ENCODE measurements at places on chromosomes 3 and 15.
A peak's percentile ranks its signal among the peaks of the same experiment; 100 is the strongest.

DNA sequence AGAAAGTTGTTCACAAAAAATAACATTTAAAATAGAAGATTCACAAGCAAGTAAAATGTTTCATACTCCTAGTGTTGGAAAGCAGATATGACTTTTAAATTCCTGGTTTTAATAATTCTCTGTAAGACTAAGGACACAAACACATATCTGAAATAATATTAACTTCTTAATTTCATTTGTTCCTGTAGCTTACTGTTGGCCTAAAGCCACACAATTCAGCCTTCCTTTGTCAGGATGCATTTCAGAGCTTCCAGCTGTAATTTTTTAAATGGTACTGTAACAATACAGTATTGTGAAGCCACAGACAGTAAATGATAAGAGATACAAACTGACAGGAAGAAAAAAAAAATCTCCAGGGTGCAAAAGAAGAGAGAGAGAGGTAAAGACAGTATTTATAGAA, 84.2 kb downstream of the TMCC1 start:
- no peaks in the 10 kb centered on the region for H3K36me3 ChIP-seq
- H3K27ac ChIP-seq: no peak overlapping the region
- peaks cover 34% of the 10 kb centered on the region for H3K4me1 ChIP-seq

DNA sequence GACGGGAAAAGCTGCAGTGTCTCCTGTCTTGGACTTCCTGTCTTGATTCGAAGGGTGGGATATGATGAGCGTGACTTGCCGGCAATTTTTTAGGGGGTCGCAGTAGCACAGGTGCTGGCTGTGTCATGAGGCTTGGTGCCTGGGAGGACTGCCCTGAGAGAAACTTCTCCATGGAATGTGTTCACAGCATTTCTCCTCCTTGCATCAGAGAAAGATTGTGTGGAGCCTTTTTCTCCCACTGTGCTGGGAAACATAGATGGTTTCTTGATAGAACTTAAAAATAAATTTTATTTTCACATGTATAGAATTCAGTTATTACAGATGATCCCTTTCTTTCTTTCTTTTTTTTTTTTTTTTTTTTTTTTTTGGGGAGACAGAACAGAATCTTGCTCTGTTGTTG, 121.4 kb downstream of the KLHL25 start:
- H3K4me3 ChIP-seq: no peak overlapping the region
- peaks cover 22% of the 10 kb centered on the region for H3K36me3 ChIP-seq
- no peaks in the 10 kb centered on the region for H3K4me1 ChIP-seq
- H3K27ac ChIP-seq: no peak overlapping the region
- no peaks in the 10 kb centered on the region for H3K27me3 ChIP-seq

DNA sequence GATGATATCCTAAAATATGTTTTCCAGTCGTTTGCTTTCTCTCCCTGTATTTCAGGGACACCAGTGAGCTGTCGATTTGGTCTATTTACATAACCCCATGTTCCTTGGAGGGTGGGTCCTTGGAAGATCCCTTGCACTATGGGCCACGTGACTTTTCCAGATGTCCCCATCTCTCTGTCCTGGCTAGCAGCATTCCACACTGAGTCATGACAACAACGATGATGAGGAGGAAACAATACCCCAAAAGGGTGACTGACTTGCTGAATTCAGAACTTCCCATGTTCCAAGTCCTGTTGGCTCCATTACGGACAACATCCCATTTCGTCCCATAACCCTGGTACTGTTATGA, 134.3 kb downstream of the NSMCE3 start:
- H3K27ac ChIP-seq: no peak overlapping the region
- H3K36me3 ChIP-seq: no peaks in the 10 kb centered on the region
- H3K4me1 ChIP-seq: peaks cover 9% of the 10 kb centered on the region
- no peak overlapping the region for H3K4me3 ChIP-seq
- peaks cover 15% of the 10 kb centered on the region for H3K27me3 ChIP-seq

- no peaks in the 10 kb centered on the region for H3K36me3 ChIP-seq
- no peak overlapping the region for H3K27ac ChIP-seq
- no peaks in the 10 kb centered on the region for H3K27me3 ChIP-seq
- H3K4me3 ChIP-seq: no peak overlapping the region
Observed at GRCh38 chr3:169389925-169390253, 273.6 kb downstream of the MECOM start.

DNA sequence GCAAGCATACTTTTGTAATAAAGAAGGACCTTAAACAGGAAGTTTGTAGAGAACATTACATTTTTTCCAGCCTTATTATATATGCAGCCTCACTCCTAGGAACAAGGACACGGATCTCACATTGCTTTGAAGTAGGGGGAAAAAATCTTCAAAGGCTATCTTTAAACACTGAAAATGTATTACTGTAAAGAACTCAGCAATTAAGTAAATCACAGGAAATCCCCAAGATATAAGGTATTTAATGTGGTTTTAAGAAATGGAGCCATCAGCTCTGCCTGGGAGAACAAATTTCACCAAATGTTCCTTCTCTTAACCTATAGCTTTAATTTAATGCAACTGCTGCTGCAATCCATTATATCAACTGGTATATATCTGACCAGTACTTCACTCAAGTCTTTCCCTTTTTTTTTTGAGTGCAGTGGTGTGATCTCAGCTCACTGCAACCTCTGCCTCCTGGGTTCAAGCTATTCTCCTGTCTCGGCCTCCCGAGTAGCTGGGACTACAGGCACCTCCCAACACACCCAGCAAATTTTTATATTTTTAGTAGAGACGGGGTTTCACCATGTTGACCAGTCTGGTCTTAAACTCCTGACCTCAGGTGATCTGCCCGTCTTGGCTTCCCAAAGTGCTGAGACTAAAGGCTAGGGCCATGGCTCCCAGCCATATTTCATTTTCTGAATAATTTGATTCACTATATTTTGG, 2.8 kb downstream of the BTLA start:
- H3K36me3 ChIP-seq: peaks cover 59% of the 10 kb centered on the region
- peaks cover 53% of the 10 kb centered on the region for H3K4me1 ChIP-seq
- peak overlapping the region; percentile 84 for H3K4me3 ChIP-seq
- H3K27ac ChIP-seq: peak overlapping the region; percentile 97
- DNase-seq: no peak
- no peaks in the 10 kb centered on the region for H3K27me3 ChIP-seq

DNA sequence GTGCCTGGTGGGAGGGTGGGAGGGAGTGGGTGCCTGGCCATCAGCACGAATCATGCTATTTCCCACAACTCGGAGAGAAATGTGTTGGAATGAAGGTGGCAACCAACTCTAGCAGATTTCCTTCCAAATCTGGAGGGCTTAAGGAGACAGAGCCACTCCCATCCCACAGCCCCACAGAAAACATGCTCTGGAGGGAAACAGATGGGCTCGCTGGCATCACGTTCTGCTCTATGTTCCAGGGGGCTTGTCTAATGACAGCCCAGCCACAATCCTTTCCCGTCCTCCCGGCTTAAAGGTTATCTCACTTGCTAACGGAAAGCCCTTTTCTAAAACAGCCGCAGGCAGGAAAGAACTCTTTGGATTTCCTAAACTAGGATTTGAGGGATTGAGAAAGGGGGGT, 65.3 kb downstream of the ADAMTS17 start:
- no peak overlapping the region for H3K4me3 ChIP-seq
- H3K36me3 ChIP-seq: peaks cover 17% of the 10 kb centered on the region
- peaks cover 7% of the 10 kb centered on the region for H3K27me3 ChIP-seq
- no peak overlapping the region for H3K27ac ChIP-seq
- DNase-seq: no peak

DNA sequence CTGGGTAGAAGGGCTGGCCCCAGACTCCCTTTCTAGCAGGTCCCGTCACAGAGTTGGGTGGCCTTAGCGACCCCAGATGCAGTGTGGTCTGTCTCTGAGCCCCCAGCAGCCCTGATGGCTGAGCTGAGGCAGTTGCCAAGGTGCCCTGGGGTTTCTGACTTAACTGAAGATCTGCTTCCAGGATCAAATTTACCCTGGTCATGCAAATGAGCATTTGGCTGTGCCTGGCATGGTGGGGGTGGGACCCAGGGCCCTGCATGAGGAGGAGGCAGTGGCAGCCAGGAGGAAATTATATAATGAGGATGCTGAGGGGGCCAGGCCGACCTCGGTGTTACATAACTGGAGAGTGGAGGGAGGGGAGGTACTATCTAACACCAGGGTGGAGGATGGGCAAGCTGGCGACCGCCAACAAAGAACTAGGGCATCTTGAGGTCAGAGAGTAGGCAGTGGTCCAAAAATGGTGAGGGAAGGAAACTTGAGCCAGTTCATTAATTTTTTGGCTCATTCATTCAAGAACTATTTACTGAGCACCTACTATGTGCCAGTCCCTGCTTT, 16.4 kb downstream of the PLEKHO2 start:
- no peaks in the 10 kb centered on the region for H3K27me3 ChIP-seq
- no peak for DNase-seq
- peaks cover 10% of the 10 kb centered on the region for H3K36me3 ChIP-seq
- H3K4me3 ChIP-seq: no peak overlapping the region
- no peak overlapping the region for H3K27ac ChIP-seq
- peaks cover 38% of the 10 kb centered on the region for H3K4me1 ChIP-seq

- H3K4me3 ChIP-seq: no peak overlapping the region
- no peak overlapping the region for H3K27ac ChIP-seq
- no peak for DNase-seq
Observed at GRCh38 chr15:73879426-73879825, 6.1 kb downstream of the TBC1D21 start.

DNA sequence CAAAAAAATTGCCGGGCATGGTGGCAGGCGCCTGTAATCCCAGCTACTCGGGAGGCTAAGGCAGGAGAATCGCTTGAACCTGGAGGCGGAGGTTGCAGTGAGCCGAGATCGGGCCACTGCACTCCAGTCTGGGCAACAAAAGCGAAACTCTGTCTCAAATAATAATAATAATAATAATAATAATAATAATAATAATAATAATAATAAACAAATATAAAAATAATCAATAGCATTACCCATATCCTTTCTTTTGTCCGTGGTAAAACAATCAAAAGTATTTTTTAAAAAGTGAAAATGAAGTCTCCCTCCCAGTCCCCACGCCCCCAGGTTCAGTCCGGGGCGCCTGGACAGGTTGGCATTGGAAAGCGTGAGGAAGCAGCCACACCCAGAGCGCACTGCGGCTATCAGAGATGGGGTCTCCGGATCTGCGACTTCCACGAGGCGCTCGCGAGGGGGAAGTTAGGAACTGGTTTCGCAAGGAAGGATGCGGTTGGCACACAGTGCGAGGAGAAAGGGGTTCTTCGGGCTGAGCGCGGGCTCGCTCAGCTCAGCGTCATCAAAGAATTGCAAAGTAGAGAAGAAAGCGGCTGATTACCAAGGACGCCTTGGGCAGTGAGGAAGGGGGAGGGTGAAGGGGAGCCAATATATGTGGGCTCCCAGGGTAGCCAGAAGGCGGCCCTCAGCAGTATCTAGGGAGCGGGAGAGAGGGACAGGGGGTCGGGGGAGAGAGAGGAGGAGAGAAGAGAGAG, 69.5 kb upstream of the EPHB3 start:
- peaks cover 6% of the 10 kb centered on the region for H3K36me3 ChIP-seq
- H3K27ac ChIP-seq: peak overlapping the region; percentile 85
- H3K4me3 ChIP-seq: peak overlapping the region; percentile 82
- H3K4me1 ChIP-seq: peaks cover 22% of the 10 kb centered on the region
- peaks cover 58% of the 10 kb centered on the region for H3K27me3 ChIP-seq

GRCh38 chr15:39850436-39850835, 67.8 kb upstream of the FSIP1 start:
- H3K27me3 ChIP-seq: no peaks in the 10 kb centered on the region
- H3K4me3 ChIP-seq: no peak overlapping the region
- no peaks in the 10 kb centered on the region for H3K36me3 ChIP-seq
- H3K27ac ChIP-seq: no peak overlapping the region
- DNase-seq: no peak
- no peaks in the 10 kb centered on the region for H3K4me1 ChIP-seq

- H3K27me3 ChIP-seq: no peaks in the 10 kb centered on the region
- no peak overlapping the region for H3K4me3 ChIP-seq
- DNase-seq: no peak
- no peaks in the 10 kb centered on the region for H3K36me3 ChIP-seq
- H3K27ac ChIP-seq: no peak overlapping the region
- H3K4me1 ChIP-seq: no peaks in the 10 kb centered on the region
Observed at GRCh38 chr15:87661454-87662355, 594.8 kb downstream of the NTRK3 start.

- DNase-seq: no peak
Observed at GRCh38 chr3:107367353-107367752, 9.9 kb upstream of the CCDC54 start.

GRCh38 chr3:12719984-12720898, 38.8 kb downstream of the TMEM40 start:
- peak overlapping the region; percentile 85 for H3K4me3 ChIP-seq
- peaks cover 18% of the 10 kb centered on the region for H3K4me1 ChIP-seq
- H3K36me3 ChIP-seq: no peaks in the 10 kb centered on the region
- peak overlapping the region; percentile 89 for H3K27ac ChIP-seq
- DNase-seq: peak; percentile 75
